ENCODE measurements at places on chromosomes 4 and X.

DNA sequence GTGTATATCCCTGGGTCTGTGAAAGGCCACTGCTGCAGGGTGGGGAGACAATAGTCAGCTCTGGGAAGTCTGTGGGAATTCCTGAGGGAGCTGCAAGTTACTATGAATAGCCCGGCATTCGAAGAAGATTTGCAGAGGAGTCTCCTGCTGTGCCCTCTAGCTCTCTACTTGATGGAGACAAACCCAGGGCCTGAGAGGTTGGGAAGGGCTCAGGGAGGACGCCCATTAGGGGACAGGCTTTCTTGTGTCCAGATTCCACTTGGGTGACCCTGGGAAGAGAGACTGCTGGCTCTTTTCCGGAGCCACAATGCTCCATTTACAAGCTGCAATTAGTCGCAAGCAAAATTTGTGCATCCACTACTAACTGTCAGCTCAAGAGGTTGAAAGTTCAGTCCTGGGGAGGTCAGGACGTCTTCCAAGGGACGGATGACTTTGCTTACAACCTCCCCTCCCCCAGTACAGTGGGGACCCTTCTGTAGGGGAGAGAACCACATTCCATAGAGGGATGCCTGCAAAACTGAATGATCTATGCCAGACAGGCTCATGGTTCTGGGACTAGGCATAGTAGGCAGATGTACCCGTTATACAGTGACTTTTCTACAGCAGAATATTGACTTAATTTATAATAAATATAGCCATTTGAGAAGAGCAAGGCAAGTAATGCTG is 48.2 kb upstream of the PHOX2B start:
- DNase-seq, result no peak

- DNase-seq, result no peak
These were observed 51.3 kb downstream of the DTHD1 start for GRCh38 chr4:36332782-36333131.

- no peak for DNase-seq
These were observed 15.6 kb downstream of the SRPX start for GRCh38 chrX:38205039-38205438.

DNA sequence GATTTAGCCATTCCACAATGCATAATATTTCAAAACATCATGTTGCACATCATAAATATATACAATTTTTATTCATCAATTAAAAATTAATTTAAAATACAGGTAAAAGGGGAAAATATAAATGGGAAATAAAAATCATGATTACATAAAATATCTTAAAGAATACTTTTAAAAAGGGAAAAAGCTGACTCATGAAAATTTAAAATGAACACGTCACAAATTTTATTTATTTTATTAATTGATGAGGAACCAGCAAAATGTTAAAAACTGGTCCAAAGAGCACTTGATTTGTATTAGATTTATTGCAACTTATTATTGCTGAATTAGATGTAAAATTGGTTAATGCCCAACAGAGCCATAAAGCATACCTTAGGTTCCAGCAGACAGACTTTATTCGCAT is 78.5 kb upstream of the ANK2 start:
- DNase-seq, result no peak

DNA sequence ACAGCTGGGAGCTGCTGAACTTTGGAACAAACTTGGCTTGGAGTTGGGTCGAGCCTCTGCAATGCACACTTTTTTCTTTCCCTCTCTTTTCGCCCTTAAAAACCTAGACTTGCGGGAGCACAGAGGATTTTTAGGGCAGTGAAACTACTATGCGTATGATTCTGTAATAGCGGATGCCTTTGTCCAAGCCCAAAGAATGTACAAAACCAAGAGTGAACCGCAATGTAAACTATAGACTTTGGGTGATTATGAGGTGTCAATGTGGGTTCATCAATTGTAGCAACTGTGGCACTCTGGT is 493 bp upstream of the SH3D19 start:
- no peak for DNase-seq

- DNase-seq, result no peak
These were observed 110.4 kb upstream of the TBC1D9 start for GRCh38 chr4:140866492-140867005.

GRCh38 chr4:142267101-142267500 is 579.0 kb downstream of the INPP4B start:
- DNase-seq, result no peak

- DNase-seq, result no peak
These were observed 177.1 kb downstream of the BMPR1B start for GRCh38 chr4:94934864-94935263.

- DNase-seq, result no peak
These were observed 54.2 kb downstream of the SH3KBP1 start for GRCh38 chrX:19833034-19833677.

Measured in stimulated activated CD8-positive, alpha-beta memory T cell treated with anti-CD3 and anti-CD28 coated beads, Interleukin-2, amount 100 ng/mL, for 48 hours (primary cell).